K562 (cell line): ENCODE measurements at places on chromosomes 7 and 10.

- H3K36me3 ChIP-seq: no peaks in the 10 kb centered on the region
- peaks cover 18% of the 10 kb centered on the region for H3K27me3 ChIP-seq
- DNase-seq: no peak
Observed at GRCh38 chr10:118394301-118395200, 52.4 kb upstream of the FAM204A start.

- H3K27me3 ChIP-seq: no peaks in the 10 kb centered on the region
- H3K36me3 ChIP-seq: no peaks in the 10 kb centered on the region
- no peak overlapping the region for H3K27ac ChIP-seq
- no peak for DNase-seq
Observed at GRCh38 chr10:132461683-132462231, 64.8 kb downstream of the PWWP2B start.

- no peaks in the 10 kb centered on the region for H3K4me1 ChIP-seq
- H3K27me3 ChIP-seq: no peaks in the 10 kb centered on the region; the same call in 1 of the 2 replicates
- no peak overlapping the region for H3K27ac ChIP-seq
Observed at GRCh38 chr10:130427216-130427722, 291.1 kb downstream of the GLRX3 start.

- no peak overlapping the region for H3K4me3 ChIP-seq
- H3K27me3 ChIP-seq: no peaks in the 10 kb centered on the region
- H3K4me1 ChIP-seq: no peaks in the 10 kb centered on the region
- H3K36me3 ChIP-seq: no peaks in the 10 kb centered on the region
Observed at GRCh38 chr10:85138046-85138445, 809.7 kb downstream of the CCSER2 start.

DNA sequence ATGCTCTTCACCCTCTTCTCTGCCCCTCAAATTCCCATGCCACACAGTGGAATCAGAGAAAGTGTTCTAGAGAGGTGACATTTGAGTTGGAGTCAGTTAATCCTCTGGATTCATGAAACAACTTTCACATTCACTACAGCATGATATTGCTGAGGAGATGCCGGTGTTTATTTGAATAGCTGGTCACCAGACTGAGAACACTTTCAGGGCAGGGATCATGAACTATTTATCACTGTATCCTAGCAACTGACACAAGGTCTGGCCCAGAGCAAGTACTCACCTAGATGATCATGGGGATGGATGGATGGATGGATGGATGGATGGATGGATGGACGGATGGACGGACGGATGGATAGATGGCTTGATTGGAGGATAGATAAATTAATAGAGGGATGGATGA lies 116.7 kb upstream of the ZMIZ1 start:
- no peak overlapping the region for H3K27ac ChIP-seq
- no peaks in the 10 kb centered on the region for H3K36me3 ChIP-seq
- H3K4me3 ChIP-seq: no peak overlapping the region
- peaks cover 4% of the 10 kb centered on the region for H3K4me1 ChIP-seq
- no peak for DNase-seq
